SJSA1 (cell line): ENCODE measurements at places on chromosomes 1 and 21.

- no peaks in the 10 kb centered on the region for H3K27me3 ChIP-seq
- no peaks in the 10 kb centered on the region for H3K36me3 ChIP-seq
- DNase-seq, result no peak
- no peak overlapping the region for H3K4me3 ChIP-seq
Measured at GRCh38 chr1:187509091-187509490, 680.3 kb downstream of the PLA2G4A start.

DNA sequence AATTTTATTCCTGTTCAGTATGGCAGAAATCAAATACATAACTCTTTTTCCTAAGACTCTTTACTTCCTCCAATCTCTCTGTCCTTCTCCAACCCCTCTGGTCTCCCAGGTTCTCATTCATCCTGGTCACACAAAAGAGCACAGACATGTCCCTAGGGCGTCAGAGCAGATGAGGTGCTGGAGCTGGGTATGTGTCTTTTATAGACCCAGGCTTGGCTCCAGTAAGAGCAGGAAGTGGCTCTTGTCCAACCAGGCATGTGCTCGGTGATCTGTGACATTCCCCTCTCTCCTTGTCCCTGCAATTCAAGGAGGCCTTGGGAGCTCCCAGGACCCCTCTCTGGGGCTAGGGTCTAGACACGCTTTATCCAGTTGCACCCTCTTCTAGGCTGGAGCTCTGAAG, 18.0 kb upstream of the LCE2D start:
- peaks cover 12% of the 10 kb centered on the region for H3K27me3 ChIP-seq
- no peak overlapping the region for H3K4me3 ChIP-seq
- no peaks in the 10 kb centered on the region for H3K4me1 ChIP-seq
- H3K27ac ChIP-seq, result no peak overlapping the region
- DNase-seq, result no peak

DNA sequence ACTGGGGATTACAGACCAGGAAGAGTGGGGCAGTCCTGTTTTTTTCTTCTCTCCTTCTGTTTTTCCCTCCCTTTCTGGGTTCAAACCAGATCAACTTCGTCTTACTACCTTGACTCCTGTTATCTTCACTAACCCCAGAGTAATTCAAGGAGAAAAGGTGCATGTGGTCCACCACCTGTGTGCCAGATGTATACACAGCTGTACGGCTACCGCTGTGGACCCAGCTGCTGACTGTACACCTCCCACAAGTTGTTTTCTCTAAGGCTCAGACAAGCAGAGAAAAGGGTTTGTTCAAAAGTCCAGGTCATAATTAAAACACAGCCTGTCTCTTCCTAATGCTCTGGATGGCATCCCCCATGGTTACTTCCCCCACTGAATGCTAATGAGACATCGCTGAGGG, 102.1 kb downstream of the LMX1A start:
- H3K27ac ChIP-seq, result no peak overlapping the region
- H3K27me3 ChIP-seq, result no peaks in the 10 kb centered on the region
- H3K4me3 ChIP-seq, result no peak overlapping the region
- DNase-seq, result no peak
- no peaks in the 10 kb centered on the region for H3K4me1 ChIP-seq

DNA sequence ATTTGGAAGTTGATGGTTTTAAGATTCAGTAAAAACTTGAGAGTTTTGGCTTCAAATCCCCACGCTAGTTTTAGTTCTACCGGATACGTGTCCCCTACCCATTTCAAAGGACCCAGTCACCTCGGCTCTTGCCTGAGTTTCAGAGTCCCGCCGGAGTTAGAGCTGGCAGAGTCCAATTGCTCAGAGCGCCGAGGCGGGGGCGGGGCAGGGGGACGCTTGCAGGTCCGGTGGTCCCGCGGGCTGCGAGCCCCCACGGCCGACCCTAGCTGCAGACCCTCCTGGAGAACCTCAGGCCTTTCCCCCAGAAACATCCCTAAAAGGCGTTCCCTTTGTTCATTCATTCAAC, 765 bp upstream of the VPS45 start:
- peak overlapping the region; percentile 50 for H3K27ac ChIP-seq
- no peak for DNase-seq
- peaks cover 21% of the 10 kb centered on the region for H3K4me1 ChIP-seq
- peak overlapping the region; percentile 51 for H3K4me3 ChIP-seq
- peaks cover 9% of the 10 kb centered on the region for H3K36me3 ChIP-seq

GRCh38 chr1:232110281-232111090, 483.9 kb downstream of the DISC1 start:
- peaks cover 19% of the 10 kb centered on the region for H3K4me1 ChIP-seq
- peak; percentile 79 for DNase-seq
- peak overlapping the region; percentile 70 for H3K27ac ChIP-seq
- H3K4me3 ChIP-seq, result no peak overlapping the region

- H3K4me1 ChIP-seq, result no peaks in the 10 kb centered on the region
- H3K27me3 ChIP-seq, result no peaks in the 10 kb centered on the region
- no peak overlapping the region for H3K4me3 ChIP-seq
- H3K36me3 ChIP-seq, result no peaks in the 10 kb centered on the region
Measured at GRCh38 chr1:29022620-29023019, 101.1 kb downstream of the TMEM200B start.

DNA sequence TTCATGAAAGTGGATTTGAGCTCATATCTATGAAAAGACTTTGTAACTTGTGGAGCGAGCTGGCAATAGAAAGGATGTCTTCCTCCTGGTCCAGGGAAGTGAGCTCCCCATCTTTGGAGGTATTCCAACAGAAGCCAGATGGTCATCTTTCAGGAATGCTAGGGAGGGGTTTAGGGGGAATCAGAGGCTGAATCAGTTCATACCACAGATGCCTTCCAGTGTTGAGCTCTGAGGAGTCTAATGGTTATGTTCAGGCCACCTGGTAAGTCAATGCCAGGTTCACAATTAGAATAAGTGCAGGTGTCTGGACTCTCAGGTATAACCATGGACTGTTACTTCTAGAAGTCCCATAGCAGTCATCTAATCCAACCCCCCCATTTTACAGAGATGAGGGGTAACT, 119.1 kb downstream of the ACTL8 start:
- H3K27me3 ChIP-seq, result no peaks in the 10 kb centered on the region
- DNase-seq, result peak; percentile 60
- H3K4me1 ChIP-seq, result peaks cover 39% of the 10 kb centered on the region
- peak overlapping the region; percentile 63 for H3K27ac ChIP-seq
- no peak overlapping the region for H3K4me3 ChIP-seq

DNA sequence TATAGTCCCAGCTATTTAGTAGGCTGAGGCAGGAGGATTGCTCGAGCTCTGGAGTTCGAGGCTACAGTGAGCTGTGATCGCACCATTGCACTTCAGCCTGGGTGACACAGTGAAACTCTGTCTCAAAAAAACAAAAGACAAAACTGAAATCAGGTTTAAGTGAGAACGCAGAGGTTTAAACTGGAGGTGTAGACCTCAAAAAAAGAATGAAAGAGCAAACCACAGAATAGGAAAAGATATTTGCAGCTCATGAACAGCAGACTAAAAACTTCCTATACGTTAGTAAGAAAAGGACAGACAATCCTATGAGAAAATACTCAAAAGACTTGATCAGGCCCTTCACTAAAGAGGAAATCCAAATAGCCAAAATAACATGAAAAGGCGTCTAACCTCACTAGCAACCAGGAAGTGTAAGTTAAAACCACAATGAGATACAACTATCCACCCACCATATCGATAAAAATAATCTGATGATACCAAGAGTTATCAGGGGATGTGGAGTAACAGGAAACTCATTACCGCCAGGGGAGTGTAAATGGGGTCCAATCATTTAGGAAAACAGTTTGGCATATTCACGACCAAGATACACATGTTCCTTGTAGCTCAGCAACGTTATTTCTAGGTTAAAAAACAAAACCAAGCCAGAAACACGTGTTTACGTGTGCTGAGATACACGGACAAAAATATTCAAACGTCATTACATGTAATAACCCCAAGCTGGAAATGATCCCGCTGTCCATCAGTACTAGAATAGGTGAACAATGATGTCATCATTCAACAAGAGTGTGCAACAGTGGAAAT, 9.8 kb downstream of the TNFRSF9 start:
- H3K4me3 ChIP-seq, result no peak overlapping the region
- H3K27me3 ChIP-seq, result no peaks in the 10 kb centered on the region
- H3K4me1 ChIP-seq, result no peaks in the 10 kb centered on the region
- H3K27ac ChIP-seq, result no peak overlapping the region

GRCh38 chr21:31011412-31011811, 26.9 kb downstream of the KRTAP19-8 start:
- no peak overlapping the region for H3K4me3 ChIP-seq
- DNase-seq, result no peak
- H3K27me3 ChIP-seq, result no peaks in the 10 kb centered on the region; the same call in 1 of the 2 replicates
